Tibial artery (tissue), 4 donors: ENCODE measurements at places on chromosomes 13 and 19.
A peak's percentile ranks its signal among the peaks of the same experiment; 100 is the strongest.

DNA sequence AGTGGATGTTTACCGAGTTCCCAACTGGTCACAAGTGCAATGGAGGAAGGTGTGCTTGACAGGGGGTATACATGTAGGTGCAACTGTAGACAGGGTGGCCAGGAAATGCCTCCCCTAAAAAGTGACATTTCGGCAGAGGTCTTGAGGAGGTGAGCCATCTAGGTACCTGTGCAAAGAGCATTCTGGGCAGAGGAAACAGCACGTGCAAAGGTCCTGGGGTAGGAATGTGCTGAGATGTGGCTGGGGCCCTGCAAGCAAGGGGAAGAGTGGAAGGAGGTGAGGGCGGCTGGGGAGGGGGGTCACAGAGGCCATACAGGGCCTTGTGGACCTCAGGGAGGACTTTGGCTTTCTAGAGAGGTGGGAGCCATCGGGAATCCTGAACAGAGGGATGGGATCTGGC lies 8.1 kb downstream of the ADGRL1 start:
- DNase-seq = no peak

DNA sequence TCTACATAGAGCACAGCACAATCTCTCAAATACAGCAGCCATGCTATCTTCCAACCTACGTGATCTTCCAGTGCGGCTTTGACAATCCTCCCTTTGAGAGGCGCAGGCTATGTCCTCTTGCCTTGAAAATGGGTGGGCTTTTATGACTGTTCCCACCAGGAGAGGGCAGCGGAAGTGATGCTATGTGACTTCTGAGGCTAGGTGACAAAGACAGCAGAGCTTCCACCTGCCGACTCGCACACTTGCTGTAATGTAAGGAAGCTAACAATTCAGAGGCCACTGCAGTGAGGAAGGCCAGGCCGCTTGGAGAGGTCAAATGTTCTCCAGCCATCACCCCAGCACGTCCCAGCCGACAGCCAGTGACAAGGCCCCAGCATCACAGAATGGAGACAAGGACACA lies 65.8 kb downstream of the MRPL57 start:
- DNase-seq = no peak

- DNase-seq = no peak
Measured at GRCh38 chr13:101579281-101579802, 126.9 kb downstream of the ITGBL1 start.

DNA sequence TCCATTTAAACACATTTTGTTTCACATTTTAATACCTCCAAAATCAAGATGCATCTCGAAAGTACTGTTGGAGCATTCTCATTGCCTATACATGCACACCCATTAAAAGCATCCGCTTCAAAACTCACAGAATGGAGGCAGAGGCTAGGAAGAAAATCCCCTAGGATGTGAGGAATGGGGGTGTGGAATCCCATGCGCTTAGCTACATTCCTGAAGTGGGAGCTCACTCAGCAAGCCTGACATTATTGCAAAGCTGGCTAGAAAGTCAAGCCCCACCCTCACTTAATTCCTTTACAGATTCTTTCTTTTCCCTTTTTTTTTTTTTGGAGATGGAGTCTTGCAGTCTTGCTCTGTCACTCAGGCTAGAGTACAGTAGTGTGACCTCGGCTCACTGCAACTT lies 4.6 kb upstream of the FAM32A start:
- no peak for DNase-seq

DNA sequence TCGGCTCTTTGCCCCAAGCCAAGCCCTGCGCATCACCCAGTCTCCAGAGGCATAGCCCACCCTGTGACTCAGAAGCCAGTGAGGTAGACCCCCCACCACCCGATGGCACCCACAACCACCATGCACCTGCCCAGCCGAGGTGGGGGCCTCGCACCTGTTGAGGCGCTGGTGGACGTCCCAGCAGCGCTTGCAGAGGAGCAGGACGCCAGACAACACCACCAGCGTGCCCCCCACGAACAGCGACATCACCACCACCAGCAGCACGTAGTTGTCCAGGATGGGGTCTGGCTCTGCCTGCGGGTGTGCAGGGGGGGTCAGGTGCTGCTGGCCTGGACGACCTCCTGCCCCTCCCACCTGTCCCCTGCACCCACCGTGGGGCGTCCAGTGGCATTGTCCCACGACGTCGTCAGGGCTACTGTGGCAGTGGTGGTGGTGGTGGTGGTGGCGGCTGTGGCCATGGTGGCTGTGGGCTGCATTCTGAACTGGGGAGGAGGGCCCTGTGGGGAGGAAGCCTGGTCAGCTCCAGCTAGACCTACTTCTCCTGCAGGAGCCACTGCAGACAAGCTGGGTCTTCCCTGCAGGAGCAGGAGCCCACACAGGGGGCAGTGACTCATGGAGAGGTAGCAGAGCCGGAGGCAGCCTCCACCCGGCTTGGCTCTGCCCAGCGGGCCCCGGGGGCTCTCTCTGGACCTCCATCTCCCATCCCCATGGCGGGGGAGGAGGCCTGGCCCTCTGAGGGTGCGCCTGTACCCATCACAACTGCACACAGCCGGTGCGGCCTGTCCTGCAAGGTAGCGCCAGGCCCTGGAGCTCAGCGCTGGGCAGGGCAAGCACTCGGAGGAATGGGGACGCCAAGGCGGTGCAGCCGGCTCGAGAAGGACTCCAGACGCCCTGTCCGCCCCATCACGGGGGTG lies 1.9 kb downstream of the CBARP start:
- DNase-seq = no peak

- no peak for DNase-seq
Measured at GRCh38 chr19:10419200-10419645, 1.1 kb upstream of the PDE4A start.

- no peak for DNase-seq
Measured at GRCh38 chr13:43815204-43815603, 28.4 kb upstream of the ENOX1 start.

GRCh38 chr19:2969104-2969504 lies 8.3 kb upstream of the TLE6 start:
- DNase-seq = no peak

DNA sequence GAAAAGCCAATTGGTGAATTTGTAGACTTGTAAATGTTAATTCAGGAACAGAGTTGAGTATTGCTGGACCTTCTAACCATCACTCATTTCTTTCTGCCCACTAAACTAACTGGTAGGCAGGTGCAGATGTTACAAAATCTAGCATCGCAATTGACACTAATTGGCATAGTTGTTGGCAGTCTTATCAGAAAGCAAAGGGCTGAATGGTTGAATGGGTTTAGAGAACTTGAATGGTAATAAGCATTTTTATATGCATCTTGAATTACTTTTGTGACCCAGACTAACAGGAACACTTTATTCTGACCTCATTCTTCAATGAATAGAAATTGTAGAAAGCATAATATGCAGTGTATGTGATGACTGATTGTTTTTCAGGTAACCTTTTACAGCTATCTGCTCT lies 189.1 kb downstream of the GGACT start:
- DNase-seq = no peak

DNA sequence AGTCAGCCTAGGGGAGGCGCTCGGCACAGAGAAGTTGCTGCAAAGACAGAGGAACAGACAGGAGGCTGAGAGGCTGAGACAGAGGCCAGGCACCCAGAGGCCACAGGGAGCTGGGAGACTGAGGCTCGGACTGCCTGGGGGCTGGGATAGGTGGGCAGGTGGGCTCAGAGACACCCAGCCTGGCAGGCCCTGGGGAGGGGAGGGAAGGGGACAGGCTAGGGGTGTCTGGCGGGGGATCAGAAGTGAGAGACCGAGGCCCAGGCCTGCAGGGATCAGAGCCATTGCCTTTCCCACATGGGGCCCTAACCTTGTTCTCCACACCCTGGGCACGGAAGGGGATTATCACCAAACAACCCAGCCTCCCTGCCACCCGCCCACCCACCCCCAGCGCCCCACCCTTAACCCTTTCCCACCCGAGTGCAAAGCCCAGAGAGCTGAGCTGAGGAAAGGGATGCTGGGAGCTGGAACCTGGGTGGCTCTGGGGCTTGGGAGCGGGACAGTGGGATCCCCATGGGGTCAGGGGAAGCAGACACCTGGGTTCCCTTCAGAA lies 1.3 kb downstream of the NTN5 start:
- no peak for DNase-seq

DNA sequence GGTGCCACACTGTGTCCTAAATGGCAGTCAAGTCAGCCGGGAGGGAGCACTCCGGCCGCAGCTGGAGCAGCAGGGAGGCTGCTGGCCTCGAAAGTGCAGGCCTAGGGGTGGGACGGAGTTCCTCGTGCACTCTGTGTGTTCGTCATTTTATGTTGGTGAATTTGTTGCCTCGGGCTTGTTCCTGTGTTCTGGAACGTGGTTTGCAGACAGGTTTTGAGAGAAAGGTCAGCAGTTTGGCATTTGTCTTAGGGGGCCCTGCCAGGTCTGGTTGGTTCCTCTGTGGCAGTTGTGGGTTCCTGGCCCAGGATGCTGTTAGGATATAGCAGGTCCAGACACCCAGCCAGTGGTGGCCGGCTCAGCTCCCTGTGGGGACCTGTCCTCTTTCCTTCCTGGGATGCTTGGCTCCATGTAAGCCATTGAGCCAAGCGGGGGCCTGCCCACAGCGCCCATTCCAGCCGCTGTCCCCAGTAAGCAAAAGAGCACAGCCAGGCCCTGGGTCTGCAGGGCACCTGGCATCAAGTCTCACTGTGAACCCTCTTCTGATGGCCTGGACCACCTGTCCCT lies 30.0 kb downstream of the MPHOSPH8 start:
- no peak for DNase-seq

- DNase-seq = no peak
Measured at GRCh38 chr13:42215578-42216421, 56.2 kb upstream of the AKAP11 start.

- DNase-seq = no peak
Measured at GRCh38 chr13:33543089-33543459, 257.5 kb upstream of the STARD13 start.

GRCh38 chr13:110799246-110800236 lies 86.0 kb downstream of the ING1 start:
- peak; percentile 71 for DNase-seq

DNA sequence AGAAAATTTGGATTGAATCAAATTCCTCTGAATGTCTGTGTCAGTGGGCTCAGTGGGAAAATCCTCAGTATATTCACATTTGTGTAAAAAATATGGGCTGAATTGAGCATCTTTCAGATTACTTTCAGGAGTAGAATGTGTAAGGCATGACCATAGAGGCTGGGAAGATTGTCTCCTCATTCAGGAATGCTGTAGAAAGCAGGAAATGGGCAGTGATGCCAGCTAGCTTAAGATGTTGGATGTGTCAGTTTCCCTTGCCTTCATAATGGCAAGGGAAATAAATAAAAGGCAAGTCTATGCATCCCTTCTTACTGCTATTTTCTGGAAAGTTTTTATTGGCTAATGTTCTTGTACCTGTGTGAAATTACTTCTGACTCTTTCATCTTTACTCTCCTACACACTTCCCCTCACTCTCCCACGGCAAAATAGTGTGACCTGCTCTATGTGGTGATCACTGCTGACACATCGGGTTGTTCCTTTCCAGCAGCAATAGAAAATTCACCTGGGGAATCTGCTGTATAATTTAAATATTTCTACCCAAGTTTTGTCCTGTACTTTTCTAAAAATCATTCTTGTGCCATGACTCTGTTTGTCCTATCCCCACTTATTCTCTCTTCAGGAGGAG lies 103.2 kb downstream of the LMO7 start:
- DNase-seq = no peak

DNA sequence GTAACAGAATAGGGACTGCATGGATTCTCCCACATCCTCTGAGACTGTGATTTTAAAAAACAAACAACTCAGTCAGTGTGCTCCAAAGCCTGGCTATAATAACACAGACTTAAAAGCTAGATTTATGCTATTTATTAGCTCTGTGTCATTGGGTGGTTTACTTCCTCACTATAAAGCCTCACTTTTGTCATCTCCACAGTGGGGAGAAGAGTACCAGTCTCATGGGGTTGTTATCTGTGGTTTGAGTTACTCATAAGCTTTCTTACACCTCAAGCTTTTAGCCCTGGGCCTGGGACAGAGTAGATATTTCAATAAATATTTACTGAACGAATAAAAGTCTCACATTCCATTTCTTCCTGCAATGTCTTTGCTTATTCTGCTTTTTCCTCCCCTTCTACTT lies 5.3 kb downstream of the RNASEH2B start:
- no peak for DNase-seq

- DNase-seq = no peak
Measured at GRCh38 chr13:29255567-29255966, 339.9 kb downstream of the SLC7A1 start.

- DNase-seq = no peak
Measured at GRCh38 chr19:14746886-14747285, 31.5 kb downstream of the ADGRE2 start.

DNA sequence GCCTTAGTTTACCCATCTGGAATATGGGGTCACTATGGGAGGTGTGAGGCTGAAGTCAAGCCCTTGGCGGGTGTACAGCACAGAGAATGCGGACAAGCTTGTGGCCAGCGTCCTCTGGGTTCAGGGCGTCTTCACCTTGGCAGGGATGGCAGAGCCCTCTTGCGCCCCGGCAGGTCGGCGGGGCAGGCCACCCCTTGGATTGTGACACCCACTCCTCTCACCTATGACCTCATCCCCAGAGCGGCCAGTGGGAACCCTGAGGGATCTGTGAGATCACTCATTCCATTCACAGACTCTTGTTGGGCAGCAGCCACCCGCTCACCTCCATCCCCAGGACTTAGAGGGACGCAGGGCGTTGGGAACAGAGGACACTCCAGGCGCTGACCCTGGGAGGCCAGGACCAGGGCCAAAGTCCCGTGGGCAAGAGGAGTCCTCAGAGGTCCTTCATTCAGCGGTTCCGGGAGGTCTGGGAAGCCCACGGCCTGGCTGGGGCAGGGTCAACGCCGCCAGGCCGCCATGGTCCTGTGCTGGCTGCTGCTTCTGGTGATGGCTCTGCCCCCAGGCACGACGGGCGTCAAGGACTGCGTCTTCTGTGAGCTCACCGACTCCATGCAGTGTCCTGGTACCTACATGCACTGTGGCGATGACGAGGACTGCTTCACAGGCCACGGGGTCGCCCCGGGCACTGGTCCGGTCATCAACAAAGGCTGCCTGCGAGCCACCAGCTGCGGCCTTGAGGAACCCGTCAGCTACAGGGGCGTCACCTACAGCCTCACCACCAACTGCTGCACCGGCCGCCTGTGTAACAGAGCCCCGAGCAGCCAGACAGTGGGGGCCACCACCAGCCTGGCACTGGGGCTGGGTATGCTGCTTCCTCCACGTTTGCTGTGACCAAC lies at the start of gene SPACA4:
SPACA4 (plus strand) TSS at position 280 of the 896 bp plus-strand sequence; CDS start at position 517, 237 bp downstream.
- peak; percentile 65 for DNase-seq

GRCh38 chr13:44088411-44088810 lies 208.7 kb downstream of the LACC1 start:
- no peak for DNase-seq

- no peak for DNase-seq
Measured at GRCh38 chr13:23751195-23751594, 138.0 kb downstream of the MIPEP start.

GRCh38 chr19:33435706-33436359 lies 62.3 kb downstream of the CEBPG start:
- DNase-seq = no peak

- DNase-seq = no peak
Measured at GRCh38 chr19:52451241-52451640, 2.1 kb upstream of the ZNF578 start.

GRCh38 chr19:374183-374885 lies 29.7 kb upstream of the MIER2 start:
- DNase-seq = no peak

- DNase-seq = no peak
Measured at GRCh38 chr13:25846222-25846984, 205.4 kb downstream of the SHISA2 start.
